ENCODE measurements at places on chromosomes 1 and 21. TPM values are rescaled to one million over a fixed set of nuclear protein-coding genes. Genes with fewer than 3 reads are reported as not detected.

DNA sequence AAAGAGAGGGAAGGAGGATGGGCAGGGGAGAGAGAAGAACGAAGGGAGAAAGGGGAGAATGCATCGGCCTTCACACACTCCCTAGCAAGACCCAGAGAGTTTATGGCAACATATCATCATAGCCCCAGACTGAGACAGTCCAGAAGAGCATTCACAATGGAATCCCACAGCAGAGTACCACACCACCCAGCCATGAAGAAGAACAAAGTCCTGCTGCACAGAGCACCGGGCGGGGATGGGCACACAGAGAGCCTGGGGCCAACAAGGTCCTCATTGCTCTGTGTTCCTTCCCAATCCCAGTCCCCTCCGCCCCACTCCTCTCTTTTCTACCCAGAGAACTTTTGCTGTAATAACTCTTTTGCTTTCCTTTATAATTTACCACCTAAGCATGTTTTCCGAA lies 118.1 kb upstream of the TMPRSS2 start:
- H3K4me3 ChIP-seq: no peak overlapping the region
- no peaks in the 10 kb centered on the region for H3K27me3 ChIP-seq
- H3K27ac ChIP-seq: no peak overlapping the region
- no peak for DNase-seq
- peaks cover 16% of the 10 kb centered on the region for H3K4me1 ChIP-seq
- no peaks in the 10 kb centered on the region for H3K36me3 ChIP-seq

- H3K27me3 ChIP-seq: peaks cover 47% of the 10 kb centered on the region
- H3K4me3 ChIP-seq: no peak overlapping the region
- H3K36me3 ChIP-seq: no peaks in the 10 kb centered on the region
- no peaks in the 10 kb centered on the region for H3K4me1 ChIP-seq
Measured at GRCh38 chr1:201397675-201398074, 1.4 kb downstream of the LAD1 start.

The IFNAR1 gene
- total RNA-seq: 42.9 TPM

- H3K4me3 ChIP-seq: no peak overlapping the region
- no peaks in the 10 kb centered on the region for H3K27me3 ChIP-seq
- DNase-seq: no peak
Measured at GRCh38 chr1:172863031-172863430, 187.7 kb downstream of the TNFSF18 start.

The NECTIN4 gene
- total RNA-seq: 1.6 TPM

DNA sequence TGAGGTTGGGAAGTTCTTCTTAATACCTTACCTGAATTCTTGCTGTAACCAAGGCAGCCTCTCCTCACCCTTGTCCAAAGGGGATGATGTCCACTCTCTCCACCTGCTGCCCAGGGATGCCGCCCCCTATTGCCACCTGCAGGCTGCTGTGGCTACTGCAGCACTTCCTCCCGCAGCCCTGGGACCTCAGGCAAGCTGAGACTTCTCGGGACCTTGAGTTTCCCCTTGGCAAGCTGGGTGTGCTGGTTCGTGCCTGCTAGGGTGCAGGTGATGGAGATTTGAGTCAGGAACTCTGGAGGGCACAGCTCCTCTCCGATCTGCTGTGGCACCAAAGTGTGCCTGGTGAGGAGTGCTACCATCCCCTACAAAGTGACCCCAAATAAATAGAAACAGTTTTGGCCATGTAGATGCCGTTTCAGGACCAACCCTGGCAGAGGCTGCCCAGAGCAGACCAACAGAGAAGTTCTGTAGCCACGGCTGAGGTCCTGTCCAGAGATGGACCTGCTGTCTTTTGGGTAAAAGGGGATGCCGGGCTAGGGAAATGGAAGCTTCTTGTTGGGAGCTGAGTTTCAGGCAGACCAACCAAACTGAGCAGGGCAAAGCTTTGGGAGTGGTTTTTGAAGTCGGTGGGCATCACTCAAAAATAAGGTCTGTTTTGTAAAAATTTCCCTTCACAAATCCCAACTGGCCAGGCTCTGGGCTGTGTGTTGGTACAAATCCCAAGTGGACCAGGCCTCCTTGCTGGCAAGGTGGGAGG lies 31.7 kb downstream of the RUNX3 start:
- peaks cover 20% of the 10 kb centered on the region for H3K27me3 ChIP-seq
- no peak overlapping the region for H3K4me3 ChIP-seq
- no peak for DNase-seq
- H3K4me1 ChIP-seq: no peaks in the 10 kb centered on the region
- H3K27ac ChIP-seq: no peak overlapping the region

The TMEM81 gene
- total RNA-seq: 4.8 TPM

GRCh38 chr1:30132602-30133286 lies 590.6 kb downstream of the MATN1 start:
- H3K27ac ChIP-seq: no peak overlapping the region
- no peak for DNase-seq
- H3K36me3 ChIP-seq: no peaks in the 10 kb centered on the region
- H3K27me3 ChIP-seq: no peaks in the 10 kb centered on the region

DNA sequence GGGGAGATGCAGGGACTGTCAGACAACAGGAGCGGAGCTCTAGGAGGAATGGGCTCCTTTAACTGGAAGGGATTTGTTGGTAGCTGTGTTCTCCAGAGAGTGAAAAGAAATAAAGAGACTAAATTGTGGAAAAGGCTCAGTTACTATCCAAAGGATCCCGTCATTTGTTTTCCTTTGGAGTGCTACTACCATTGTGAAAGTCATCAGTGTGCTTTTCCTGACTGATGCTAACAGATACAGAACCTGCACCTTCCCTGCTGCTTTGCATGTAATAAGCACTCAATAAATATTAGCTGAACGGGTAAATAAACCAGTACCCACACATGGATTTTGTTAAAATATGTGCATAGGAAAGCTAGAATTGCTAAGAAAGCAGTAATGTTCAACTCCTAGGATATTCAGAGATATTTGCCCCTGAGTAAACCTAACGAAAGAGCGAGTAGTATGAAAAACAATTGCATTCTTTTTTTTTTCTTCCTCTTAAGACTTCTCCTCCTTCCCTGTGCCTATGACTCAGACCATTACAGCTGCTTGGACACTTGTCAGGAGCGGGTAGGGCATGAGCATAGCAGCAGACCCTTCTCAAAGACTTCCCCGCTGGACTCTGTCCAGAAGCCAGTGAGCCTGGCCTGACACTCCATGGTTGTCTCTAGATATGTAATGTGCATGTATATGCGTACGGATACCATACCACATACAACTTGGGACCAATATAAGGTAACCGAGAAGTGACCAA lies 41.7 kb downstream of the PTGFRN start:
- peak overlapping the region; percentile 44 for H3K27ac ChIP-seq
- peaks cover 15% of the 10 kb centered on the region for H3K4me1 ChIP-seq
- no peaks in the 10 kb centered on the region for H3K27me3 ChIP-seq
- peak overlapping the region; percentile 7 for H3K4me3 ChIP-seq
- peak; percentile 89 for DNase-seq

DNA sequence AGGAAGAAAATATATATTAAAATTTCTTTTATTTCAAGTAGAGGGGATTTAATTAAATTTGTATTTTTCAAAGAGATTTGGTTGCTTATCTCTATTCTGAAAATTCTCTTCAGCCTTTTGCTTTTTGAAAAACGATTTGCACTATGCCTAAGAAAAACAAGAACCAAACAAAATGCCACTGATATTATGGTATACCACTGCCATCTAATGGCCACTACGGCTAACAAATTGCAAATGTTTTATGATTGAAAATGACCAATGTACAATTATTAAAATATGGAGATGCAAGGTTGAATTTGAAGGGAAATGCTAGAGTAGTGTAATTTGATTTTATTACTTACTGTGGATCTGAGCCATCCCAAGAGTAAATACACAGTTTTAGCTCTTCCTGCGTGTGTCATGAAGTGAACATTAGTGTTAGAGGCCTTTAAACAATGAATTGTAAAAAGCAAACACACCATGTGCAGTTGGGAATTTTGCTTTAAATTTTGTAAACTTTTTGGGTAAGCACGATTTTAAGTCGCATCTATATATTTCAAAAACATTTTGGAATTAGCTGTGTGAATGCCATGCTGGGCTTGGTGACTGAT lies 137.4 kb upstream of the USP25 start:
- H3K4me1 ChIP-seq: no peaks in the 10 kb centered on the region
- no peaks in the 10 kb centered on the region for H3K36me3 ChIP-seq
- H3K27me3 ChIP-seq: peaks cover 3% of the 10 kb centered on the region
- DNase-seq: peak; percentile 26
- no peak overlapping the region for H3K27ac ChIP-seq

- H3K4me1 ChIP-seq: no peaks in the 10 kb centered on the region
- DNase-seq: no peak
- H3K36me3 ChIP-seq: peaks cover 33% of the 10 kb centered on the region
- H3K27me3 ChIP-seq: no peaks in the 10 kb centered on the region
- H3K4me3 ChIP-seq: no peak overlapping the region
- H3K27ac ChIP-seq: no peak overlapping the region
Measured at GRCh38 chr1:23357138-23357908, 12.3 kb downstream of the ZNF436 start.

DNA sequence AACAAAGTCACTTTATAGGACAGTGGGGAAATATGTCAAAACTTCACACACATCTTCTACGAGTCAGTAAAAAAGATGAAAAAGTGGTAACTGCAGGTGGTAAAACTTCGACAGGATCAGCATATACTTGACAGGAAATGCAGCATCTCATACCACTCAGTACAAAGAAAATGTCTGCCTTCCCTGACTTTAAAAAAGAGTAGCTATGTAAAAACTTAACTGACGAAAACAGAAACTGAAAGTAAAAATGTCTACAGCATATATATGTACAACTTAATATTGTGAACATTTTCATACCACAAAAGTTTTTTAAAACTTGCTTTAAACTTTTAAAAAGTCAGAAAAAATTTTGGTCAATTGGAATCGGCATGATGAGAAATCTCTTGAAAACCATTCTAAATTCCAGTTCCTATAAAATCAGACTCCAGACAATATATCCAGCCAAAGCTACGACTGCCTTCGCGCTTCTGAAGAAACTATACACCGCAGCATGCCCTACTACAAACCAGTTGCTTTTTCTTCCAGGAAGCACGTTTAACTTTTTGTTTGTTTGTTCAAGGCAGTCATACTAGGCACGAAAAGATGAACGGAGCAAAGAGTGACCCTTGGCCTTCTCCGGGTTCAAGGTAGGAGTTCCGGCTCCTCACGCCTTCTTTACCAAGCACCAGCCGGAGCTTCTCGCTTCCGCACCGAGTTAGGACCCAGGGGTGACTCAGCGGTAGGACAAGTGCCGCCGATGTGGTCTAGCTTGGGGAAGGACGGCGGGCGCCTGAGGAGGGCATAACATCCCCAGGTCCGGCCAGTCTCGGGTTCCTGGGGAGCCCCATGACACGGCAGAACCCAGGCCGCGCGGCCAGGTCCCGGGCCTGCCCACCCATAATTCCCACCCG lies 612 bp downstream of the PSMA5 start:
- peaks cover 8% of the 10 kb centered on the region for H3K4me1 ChIP-seq
- peaks cover 4% of the 10 kb centered on the region for H3K36me3 ChIP-seq
- peak overlapping the region; percentile 92 for H3K4me3 ChIP-seq
- peak; percentile 25 for DNase-seq
- no peaks in the 10 kb centered on the region for H3K27me3 ChIP-seq

The OR2AK2 gene
- not detected for total RNA-seq
